HFFc6 (cell line): ENCODE measurements at places on chromosomes 4 and X. TPM values are rescaled to one million over a fixed set of nuclear protein-coding genes. Genes with fewer than 3 reads are reported as not detected.
A peak's percentile ranks its signal among the peaks of the same experiment; 100 is the strongest.

SSX2 gene
- total RNA-seq, result not detected in 3 replicates

GABRQ gene
- total RNA-seq, result not detected in 3 replicates

CAPN6 gene
- not detected in 3 replicates for total RNA-seq

FAM47E gene
- total RNA-seq, result not detected in 3 replicates

GRCh38 chrX:17697191-17697590 is 40.1 kb upstream of the SCML1 start:
- no peaks in the 10 kb centered on the region for H3K27me3 ChIP-seq
- no peak overlapping the region for H3K27ac ChIP-seq
- H3K4me1 ChIP-seq, result peaks cover 11% of the 10 kb centered on the region; the same call in 1 of the 2 replicates
- no peak overlapping the region for H3K4me3 ChIP-seq
- peak; percentile 22 for DNase-seq
- H3K36me3 ChIP-seq, result no peaks in the 10 kb centered on the region; the same call in 1 of the 2 replicates

- H3K27ac ChIP-seq, result no peak overlapping the region
- H3K4me3 ChIP-seq, result no peak overlapping the region
- no peaks in the 10 kb centered on the region for H3K27me3 ChIP-seq
- no peak for DNase-seq
These were observed 97.1 kb upstream of the ANK2 start for GRCh38 chr4:112952313-112952700.

DNA sequence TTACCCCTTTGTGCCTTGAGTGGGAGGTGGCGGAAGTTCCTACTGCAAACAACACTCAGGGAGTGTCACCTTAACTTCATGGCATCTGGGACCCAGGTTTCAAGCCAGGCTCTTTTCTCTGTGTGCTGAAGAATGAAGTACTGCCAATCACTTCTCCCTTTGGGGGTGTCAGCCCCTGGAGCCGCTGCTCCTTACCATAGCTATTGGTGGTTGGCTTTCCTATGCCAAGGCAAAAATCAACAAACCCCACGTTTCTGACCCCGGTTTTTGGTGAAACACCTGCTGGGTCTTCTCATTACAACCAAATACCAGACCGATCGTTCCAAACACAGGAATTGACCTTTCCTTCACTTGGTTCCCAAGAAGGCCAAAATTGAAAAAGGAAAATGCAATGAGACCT is 19.7 kb upstream of the SLC2A9 start:
- peaks cover 9% of the 10 kb centered on the region for H3K36me3 ChIP-seq
- H3K4me3 ChIP-seq, result no peak overlapping the region
- peaks cover 7% of the 10 kb centered on the region for H3K27me3 ChIP-seq
- DNase-seq, result no peak

DNA sequence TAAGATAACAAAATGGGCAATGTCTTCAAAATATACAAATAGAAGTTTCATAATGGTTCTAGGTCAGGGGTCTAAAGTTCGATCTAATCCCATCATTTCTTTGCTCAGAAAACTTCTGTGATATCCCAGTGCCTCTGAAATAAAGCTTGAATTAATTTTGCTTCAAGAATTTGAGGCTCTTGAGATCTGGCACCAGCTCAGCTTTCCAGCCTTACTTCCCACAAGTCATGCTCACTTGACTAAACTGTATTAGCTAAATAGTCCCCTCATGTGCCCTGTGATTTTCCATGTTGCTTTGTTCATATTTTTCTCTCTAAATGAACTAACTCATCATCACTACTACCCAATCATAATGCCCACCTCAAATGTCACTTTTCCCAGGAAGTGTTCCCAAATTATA is 50.8 kb upstream of the MBNL3 start:
- H3K27ac ChIP-seq, result no peak overlapping the region
- H3K27me3 ChIP-seq, result no peaks in the 10 kb centered on the region; the same call in 1 of the 2 replicates
- H3K36me3 ChIP-seq, result no peaks in the 10 kb centered on the region
- no peak for DNase-seq

DNA sequence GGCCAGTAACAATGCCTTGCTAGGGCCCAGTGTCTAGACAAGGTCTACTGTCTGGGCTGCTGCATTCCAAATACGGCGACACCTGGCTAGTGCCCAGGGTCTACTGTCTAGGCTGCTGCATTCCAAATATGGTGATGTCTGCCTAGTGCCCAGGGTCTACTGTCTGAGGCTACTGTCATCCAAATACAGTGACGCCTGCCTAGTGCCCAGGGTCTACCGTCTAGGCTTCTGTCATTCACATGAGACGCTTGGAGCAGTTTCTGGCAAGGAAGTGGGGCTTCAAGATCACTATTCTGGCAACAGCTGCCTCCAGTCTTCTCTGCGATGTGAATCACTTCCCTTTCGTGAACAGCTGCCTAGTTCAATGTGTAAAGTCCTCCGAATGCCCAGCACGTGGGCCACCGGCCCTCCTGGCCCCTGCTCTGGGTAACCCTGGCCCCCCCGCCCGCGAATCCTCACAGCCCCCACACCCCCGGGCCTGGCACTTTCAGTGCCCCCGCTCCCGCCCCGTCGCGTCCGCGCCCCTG is 12.7 kb downstream of the ACOX3 start:
- peak overlapping the region; percentile 94 for H3K4me3 ChIP-seq
- H3K4me1 ChIP-seq, result peaks cover 20% of the 10 kb centered on the region
- H3K27me3 ChIP-seq, result peaks cover 1% of the 10 kb centered on the region
- H3K27ac ChIP-seq, result peak overlapping the region; percentile 85
- no peaks in the 10 kb centered on the region for H3K36me3 ChIP-seq
- no peak for DNase-seq
